HCT116 (cell line): ENCODE measurements at places on chromosomes 12 and 14. TPM values are rescaled to one million over a fixed set of nuclear protein-coding genes. Genes with fewer than 3 reads are reported as not detected.

DNA sequence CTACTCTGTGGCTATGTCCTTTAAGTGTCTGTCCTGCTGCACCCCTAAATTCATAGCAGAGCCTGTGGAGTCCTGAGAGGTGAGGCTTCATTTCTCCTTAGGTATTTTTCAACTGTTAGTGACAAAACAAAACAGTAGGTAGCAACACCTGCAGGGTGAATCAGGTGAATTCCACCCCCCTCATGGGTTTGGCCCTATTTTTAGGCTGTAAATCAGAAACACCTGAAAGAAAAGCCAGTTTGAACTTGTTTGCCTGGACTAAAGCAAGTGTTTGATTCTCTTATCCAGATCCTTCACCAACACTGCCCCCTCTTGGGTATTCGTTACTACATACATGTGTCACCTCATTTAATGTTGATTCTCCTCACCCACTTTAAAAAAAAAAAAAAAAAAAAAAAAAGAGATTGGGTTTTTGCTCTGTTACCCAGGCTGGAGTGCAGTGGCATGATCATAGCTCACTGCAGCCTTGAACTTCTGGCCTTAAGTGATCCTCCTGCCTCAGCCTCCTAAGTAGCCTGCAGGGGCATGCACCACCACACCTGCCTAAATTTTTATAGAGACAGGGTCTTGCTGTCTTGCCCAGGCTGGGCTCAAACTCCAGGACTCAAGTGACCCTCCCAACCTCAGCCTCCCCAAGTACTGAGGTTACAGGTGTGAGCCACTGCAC is 10.3 kb downstream of the TBPL2 start:
- peak; percentile 66 for DNase-seq
- H3K36me3 ChIP-seq = no peaks in the 10 kb centered on the region
- no peak overlapping the region for H3K27ac ChIP-seq
- no peak overlapping the region for H3K4me3 ChIP-seq

DNA sequence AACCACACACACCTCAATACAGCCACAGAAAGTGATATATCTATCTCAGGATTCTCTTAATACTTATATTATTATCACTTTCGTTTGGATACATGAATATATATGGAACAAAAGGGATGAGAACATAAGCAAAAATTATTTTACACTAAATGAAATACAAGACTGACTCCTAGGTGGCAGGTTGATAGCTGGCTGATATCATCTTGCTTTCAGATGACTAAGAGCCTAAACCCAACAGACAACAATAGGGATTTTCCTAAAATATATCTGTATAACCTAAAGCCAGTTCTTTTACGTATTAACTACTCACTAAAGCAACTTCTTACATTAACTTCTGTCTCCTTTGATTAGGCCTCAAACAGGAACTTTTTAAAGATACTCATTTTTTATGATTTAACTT is 65.1 kb downstream of the BAZ1A start:
- H3K36me3 ChIP-seq = no peaks in the 10 kb centered on the region; the same call in 1 of the 2 replicates
- H3K27ac ChIP-seq = no peak overlapping the region
- no peaks in the 10 kb centered on the region for H3K4me1 ChIP-seq

RERGL gene
- total RNA-seq = not detected

ADAMTS20 gene
- total RNA-seq = not detected

DNA sequence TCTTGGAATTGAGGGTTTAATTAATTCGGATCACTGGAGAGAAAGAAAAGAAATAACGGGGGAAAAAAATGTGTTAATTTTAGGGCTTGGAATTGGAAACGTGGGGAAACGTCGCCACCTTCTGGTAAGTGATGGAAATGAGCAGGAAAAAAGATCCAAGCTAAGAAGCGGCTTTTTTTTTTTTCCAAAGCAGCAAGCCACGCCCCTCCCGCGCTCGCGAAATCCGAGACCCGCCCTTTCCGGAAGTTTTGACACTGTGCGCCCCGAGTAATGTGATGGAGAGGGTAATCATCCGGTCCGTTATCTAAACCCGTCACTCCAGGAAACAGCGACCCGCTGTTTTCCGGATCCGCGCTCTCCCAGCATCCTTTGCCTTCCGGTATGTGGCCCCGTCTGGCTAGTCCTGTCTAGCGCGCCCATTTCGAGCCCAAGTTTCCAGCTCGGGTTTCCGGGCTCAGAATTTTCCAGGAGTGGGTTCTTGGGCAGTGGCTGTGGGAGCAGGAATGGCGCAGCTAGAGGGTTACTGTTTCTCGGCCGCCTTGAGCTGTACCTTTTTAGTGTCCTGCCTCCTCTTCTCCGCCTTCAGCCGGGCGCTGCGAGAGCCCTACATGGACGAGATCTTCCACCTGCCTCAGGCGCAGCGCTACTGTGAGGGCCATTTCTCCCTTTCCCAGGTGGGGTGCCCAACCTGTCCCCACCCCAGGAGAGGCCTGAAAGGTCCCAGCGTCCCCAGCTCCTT is at the start of gene ALG10B:
Gene ALG10B, plus strand, starts transcription at position 384 of the 739 bp plus-strand sequence. Its CDS starts 120 bp downstream, at position 504.
- H3K4me3 ChIP-seq = peak within 1 kb of the TSS; percentile 89
- peak; percentile 93 for DNase-seq
- H3K27ac ChIP-seq = peak within 1 kb of the TSS; percentile 70

PA2G4 gene
- total RNA-seq = 302 TPM

GRCh38 chr12:97194546-97194945 is 268.1 kb upstream of the RMST start:
- H3K4me1 ChIP-seq = no peaks in the 10 kb centered on the region
- no peaks in the 10 kb centered on the region for H3K36me3 ChIP-seq
- H3K27me3 ChIP-seq = no peaks in the 10 kb centered on the region
- DNase-seq = no peak

DNA sequence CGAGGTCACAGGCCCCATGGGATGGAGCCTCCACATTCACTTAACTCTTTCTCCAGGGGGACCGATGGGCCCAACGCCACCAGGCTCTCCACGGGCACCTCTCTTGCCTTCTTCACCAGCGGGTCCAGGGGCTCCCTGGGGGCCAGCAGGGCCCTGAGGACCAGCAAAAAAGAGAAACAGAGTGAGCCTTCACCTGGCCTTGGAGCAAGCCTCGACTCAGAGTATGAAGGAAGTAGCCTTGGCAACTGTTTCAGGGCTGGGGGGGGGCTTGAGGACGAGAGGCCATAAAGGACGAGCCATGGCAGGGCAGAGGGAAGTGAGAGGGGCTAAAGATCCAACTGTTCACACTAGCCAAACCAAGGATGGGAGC is 18.0 kb downstream of the COL2A1 start:
- H3K27ac ChIP-seq = no peak overlapping the region
- no peaks in the 10 kb centered on the region for H3K4me1 ChIP-seq
- no peaks in the 10 kb centered on the region for H3K36me3 ChIP-seq
- H3K27me3 ChIP-seq = no peaks in the 10 kb centered on the region
- no peak for DNase-seq

FBLN5 gene
- 3.3 TPM for total RNA-seq

ARHGEF25 gene
- total RNA-seq = 3.6 TPM

DNA sequence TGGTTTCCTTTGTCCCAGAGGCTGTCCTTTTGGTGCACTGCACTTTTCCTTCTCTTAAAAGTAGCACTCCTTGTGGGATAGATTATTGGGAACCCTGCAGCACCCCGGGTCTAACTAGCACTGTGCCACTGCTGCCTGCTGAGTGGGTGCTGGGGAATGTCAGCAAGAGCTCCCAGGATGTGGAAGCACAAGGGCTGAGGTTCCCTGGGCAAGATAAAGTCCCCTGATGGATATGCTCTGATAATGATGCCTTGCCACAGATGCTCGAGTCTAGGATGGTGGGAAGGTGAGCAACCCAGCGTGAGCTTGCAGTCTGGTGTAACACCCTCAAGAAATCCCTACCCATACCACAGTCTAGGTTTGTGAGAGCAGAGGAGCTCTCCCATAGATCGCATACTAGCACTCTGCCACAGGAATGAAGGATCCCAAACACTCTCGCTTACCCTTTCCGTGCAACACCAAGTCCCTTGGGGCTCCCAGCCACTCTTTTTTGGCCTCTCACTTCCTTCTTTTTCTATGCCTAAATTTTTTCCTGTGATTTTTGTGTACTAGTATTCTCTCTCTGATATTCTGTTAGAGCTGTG is 32.6 kb downstream of the USP15 start:
- no peak for DNase-seq
- no peak overlapping the region for H3K27ac ChIP-seq
- no peaks in the 10 kb centered on the region for H3K27me3 ChIP-seq
- H3K4me3 ChIP-seq = no peak overlapping the region
- H3K36me3 ChIP-seq = peaks cover 2% of the 10 kb centered on the region

HELB gene
- 9.3 TPM for total RNA-seq

DNA sequence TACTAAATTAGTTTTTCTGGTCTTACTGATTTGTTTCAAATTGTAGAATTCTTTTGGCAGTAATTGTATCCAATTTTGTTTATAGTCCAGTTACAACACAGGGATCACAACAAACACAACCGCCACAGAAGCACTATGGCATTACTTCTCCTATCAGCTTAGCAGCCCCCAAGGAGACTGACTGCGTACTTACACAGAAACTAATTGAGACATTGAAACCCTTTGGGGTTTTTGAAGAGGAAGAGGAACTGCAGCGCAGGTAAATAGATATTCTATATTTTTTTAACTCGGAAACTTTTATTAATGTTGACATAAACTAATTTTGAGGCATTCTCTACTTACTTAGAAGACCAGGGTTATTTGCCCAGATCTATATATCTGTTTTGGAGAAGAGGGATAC is 17.8 kb downstream of the PAPOLA start:
- no peak for DNase-seq
- no peaks in the 10 kb centered on the region for H3K27me3 ChIP-seq
- H3K36me3 ChIP-seq = no peaks in the 10 kb centered on the region; the same call in 1 of the 2 replicates
- no peaks in the 10 kb centered on the region for H3K4me1 ChIP-seq
- no peak overlapping the region for H3K4me3 ChIP-seq
- no peak overlapping the region for H3K27ac ChIP-seq

GRCh38 chr12:83150465-83151189 is 463.9 kb downstream of the TMTC2 start:
- H3K27ac ChIP-seq = no peak overlapping the region
- no peaks in the 10 kb centered on the region for H3K36me3 ChIP-seq
- no peaks in the 10 kb centered on the region for H3K4me1 ChIP-seq
- H3K4me3 ChIP-seq = no peak overlapping the region

DNA sequence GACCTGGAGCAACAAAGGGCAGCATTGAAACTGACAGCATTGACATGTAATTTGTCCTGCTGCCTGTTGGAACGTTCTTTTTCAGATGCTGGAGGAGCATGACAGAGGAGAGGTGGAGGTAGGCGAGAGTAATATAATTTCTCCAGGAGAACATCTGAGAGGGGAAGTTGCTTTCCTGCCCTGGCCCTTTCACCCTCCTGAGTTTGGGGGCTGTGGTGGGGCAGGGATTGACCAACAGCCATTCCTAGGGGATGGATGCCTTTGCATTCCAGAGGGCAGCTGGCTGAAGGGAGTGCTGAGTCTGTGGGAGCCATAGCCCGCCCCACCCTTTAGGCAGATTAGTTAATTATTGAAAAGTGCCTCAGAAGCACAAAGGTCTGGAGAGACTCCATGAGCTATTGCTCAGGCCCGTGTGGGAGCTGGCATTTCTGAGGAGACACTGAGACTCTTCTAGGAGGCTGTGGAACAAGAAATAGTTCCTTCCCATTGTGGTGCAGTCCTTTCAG is 73.5 kb downstream of the ARF6 start:
- DNase-seq = no peak
- H3K4me3 ChIP-seq = no peak overlapping the region
- H3K27me3 ChIP-seq = no peaks in the 10 kb centered on the region
- H3K36me3 ChIP-seq = no peaks in the 10 kb centered on the region

DNA sequence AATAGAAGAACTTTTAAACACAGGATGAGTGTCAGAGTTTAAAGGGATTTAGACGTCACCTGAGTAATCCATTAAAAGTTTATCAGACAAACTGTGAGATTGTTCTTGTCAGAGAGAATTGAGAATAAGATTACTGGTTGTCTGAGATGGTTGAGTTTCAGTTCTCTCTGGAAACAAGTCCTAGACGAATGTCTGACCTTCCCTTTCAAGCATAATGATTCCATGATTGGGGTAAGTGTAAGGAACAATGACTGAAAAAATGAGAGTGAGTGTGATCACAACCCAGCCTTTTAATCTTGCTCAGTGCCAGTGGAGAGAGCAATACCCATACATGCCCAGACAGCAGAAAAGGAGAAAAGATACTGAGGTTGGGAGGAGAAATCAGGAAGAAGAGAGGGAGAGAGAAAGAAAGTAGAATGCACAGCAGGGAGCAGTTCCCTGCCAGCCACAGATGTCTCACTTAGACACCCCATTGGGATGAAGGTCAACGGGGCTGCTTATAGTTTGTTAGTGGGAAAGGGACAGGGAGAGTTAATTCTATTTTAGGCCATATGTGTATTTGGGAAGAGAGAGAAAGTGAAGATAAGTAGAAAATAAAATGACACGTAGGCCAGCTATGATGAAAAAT is 4.3 kb downstream of the GRIP1 start:
- H3K27me3 ChIP-seq = peaks cover 58% of the 10 kb centered on the region
- H3K27ac ChIP-seq = no peak overlapping the region
- no peak overlapping the region for H3K4me3 ChIP-seq
- no peaks in the 10 kb centered on the region for H3K36me3 ChIP-seq
- DNase-seq = no peak

RNF10 gene
- total RNA-seq = 141 TPM

DNA sequence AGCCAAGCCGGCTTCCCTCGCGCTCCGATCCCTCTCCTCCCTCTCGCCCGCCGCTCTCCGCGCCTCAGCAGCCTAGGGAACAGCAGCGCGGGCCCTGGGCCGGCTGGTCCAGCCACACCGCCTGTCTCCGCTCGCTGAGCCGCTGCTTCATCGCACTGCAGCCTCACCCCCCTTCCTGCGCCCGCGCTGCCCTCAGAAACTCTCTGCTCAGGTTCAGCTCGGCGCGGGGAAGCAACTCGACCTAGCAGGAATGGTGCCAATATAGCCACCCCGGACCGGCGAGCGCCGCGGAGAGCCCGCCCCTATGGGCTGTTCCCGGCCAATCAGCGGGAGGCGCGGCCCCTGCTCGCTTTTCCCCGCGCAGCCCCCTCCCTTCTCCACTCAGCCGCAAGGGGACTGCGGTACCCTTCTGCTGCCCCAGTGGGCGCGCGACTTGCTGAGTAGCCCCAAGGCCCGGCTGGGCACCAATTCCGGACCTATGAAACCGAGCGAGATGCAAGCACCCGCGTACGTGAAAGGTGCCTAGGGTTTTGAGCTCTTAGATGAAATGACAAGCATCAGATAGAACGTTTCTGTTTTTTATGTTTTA is at the start of gene ADAMTS20:
Gene ADAMTS20, minus strand, starts transcription at position 233 of the 589 bp plus-strand sequence. CDS start 282 bp downstream, outside the sequence.
- H3K4me3 ChIP-seq = no peak within 1 kb of the TSS
- no peak for DNase-seq
- no peaks in the 10 kb centered on the region for H3K36me3 ChIP-seq
- H3K27me3 ChIP-seq = no peaks in the 10 kb centered on the region
- no peaks in the 10 kb centered on the region for H3K4me1 ChIP-seq
